ENCODE measurements at places on chromosomes 3 and 15. TPM values are rescaled to one million over a fixed set of nuclear protein-coding genes. Genes with fewer than 3 reads are reported as not detected.

DNA sequence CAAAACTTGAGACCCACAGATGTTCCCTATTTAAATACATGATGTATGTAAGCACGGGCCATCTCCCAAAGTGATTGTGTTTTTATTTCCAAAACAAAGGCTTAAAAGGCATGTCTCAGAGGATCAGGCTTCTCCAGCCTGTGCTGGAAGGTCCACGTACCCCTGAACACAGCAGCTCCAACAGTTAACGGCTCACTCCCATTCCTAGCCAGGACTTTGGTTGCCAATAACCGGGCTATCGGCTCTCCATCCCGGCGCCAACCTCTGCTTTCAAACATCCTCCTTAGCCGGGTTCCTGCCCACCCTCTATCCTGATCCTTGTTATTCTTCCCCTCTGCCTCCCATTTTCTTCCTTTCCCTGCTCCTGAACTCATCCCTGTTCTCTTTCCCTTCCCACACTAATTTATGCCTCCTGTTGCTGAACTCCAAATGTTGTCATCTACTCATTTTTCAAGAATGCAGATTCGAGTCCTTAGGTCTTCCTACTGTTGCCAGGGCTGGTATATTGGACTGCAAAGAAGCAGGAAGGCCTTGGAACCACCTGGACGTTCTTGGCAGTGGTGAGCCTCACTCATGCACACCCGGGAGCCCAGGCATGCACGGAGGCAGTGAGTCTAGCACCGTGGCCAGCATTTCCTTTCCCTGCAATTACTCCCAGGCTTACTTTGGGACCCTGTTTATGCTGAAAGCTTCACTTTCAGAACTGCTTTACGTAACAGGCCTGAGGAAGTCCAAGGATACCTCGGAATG lies 128.4 kb upstream of the RAD18 start:
- H3K4me1 ChIP-seq = no peaks in the 10 kb centered on the region
- H3K27me3 ChIP-seq = peaks cover 9% of the 10 kb centered on the region
- no peak for DNase-seq

GRCh38 chr15:25510146-25510545 lies 71.3 kb upstream of the UBE3A start:
- H3K27me3 ChIP-seq = no peaks in the 10 kb centered on the region
- H3K4me3 ChIP-seq = no peak overlapping the region

DNA sequence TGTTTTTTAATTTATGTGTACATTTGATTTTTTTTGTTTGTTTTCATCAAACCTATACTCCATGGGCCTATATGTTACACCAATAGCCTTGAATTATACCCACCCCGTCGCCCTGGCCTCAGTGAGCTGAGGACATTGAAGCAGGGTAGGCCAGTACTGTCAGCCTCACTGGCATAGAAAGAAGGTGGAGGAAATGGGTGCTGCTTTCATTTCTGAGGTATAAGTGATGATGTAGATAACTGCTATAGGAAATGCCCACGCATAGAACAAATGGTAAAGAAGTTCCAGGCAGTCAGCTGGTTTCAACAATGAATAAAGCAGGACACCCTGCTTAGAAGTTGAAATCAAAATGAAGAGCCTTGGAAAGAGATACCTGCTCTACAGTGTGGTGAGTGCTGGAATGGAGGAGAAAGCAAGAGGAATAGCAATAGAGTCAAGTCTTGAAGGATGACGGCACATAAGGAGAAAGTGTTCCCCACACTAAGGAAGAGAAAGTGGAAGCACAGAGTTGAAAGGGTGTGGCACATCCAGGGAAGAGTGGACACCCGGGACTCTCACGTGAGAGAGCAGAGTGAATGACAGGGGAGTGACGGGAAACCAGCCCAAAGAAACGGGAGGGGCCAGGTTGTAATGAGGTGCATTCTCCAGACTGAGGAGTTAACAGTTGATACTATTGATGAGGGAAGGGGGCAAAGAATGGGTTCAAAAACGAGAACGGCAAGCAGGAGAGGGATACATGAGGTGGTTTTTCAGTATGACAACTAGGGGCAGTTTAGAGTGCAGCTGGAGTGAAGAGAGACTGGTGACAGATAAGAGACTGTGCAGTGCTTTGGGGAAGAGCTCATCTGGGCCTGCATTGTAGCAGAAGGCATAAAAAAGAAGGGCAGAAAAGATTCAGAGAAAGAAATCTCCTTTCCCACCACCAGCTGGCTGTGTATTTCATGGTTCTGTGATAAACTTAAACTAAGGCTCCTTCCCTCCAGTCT lies 70.5 kb downstream of the KLHL25 start:
- H3K36me3 ChIP-seq = no peaks in the 10 kb centered on the region
- H3K27ac ChIP-seq = no peak overlapping the region
- DNase-seq = no peak
- no peak overlapping the region for H3K4me3 ChIP-seq
- H3K4me1 ChIP-seq = no peaks in the 10 kb centered on the region
- H3K27me3 ChIP-seq = no peaks in the 10 kb centered on the region

DNA sequence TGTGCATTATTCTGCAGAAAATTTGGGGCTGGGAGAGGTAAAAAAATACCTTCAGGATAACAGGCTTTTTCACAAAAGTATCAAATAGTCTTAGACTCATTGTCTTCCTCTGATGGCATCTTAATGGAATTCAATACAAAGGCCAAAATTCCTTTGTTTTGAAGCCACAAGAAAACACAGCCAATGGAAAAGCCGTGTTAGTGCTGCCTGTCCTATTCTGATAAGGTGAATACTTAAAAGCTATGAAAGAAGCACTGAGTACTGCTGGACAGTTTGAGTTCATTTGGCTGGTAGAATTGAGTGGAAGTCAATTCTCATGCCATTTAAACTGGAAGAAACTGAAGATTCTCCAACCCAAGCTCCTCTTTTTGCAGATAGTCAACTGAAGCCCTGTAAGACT lies 395.3 kb upstream of the TPRG1 start:
- H3K4me1 ChIP-seq = no peaks in the 10 kb centered on the region
- no peak overlapping the region for H3K27ac ChIP-seq
- H3K36me3 ChIP-seq = no peaks in the 10 kb centered on the region
- no peak for DNase-seq
- H3K27me3 ChIP-seq = no peaks in the 10 kb centered on the region

GRCh38 chr15:42042602-42043400 lies 22.0 kb upstream of the PLA2G4E start:
- DNase-seq = no peak
- no peak overlapping the region for H3K27ac ChIP-seq
- peaks cover 43% of the 10 kb centered on the region for H3K27me3 ChIP-seq
- H3K36me3 ChIP-seq = no peaks in the 10 kb centered on the region
- H3K4me3 ChIP-seq = no peak overlapping the region
- H3K4me1 ChIP-seq = peaks cover 7% of the 10 kb centered on the region

ZNF80 gene
- not detected for total RNA-seq

- H3K4me1 ChIP-seq = no peaks in the 10 kb centered on the region
- no peaks in the 10 kb centered on the region for H3K27me3 ChIP-seq
- H3K4me3 ChIP-seq = no peak overlapping the region
- no peaks in the 10 kb centered on the region for H3K36me3 ChIP-seq
Measured at GRCh38 chr3:98564282-98565005, 29.0 kb downstream of the CPOX start.

GRCh38 chr3:183959214-183959613 lies 58.5 kb downstream of the ABCC5 start:
- no peaks in the 10 kb centered on the region for H3K4me1 ChIP-seq
- H3K36me3 ChIP-seq = peaks cover 89% of the 10 kb centered on the region
- DNase-seq = peak; percentile 23
- H3K4me3 ChIP-seq = no peak overlapping the region
- H3K27ac ChIP-seq = peak overlapping the region; percentile 5
- no peaks in the 10 kb centered on the region for H3K27me3 ChIP-seq

- H3K4me3 ChIP-seq = no peak overlapping the region
- H3K4me1 ChIP-seq = peaks cover 5% of the 10 kb centered on the region
- no peaks in the 10 kb centered on the region for H3K27me3 ChIP-seq
- no peaks in the 10 kb centered on the region for H3K36me3 ChIP-seq
- H3K27ac ChIP-seq = no peak overlapping the region
- no peak for DNase-seq
Measured at GRCh38 chr3:143209715-143210059, 90.1 kb downstream of the CHST2 start.

DNA sequence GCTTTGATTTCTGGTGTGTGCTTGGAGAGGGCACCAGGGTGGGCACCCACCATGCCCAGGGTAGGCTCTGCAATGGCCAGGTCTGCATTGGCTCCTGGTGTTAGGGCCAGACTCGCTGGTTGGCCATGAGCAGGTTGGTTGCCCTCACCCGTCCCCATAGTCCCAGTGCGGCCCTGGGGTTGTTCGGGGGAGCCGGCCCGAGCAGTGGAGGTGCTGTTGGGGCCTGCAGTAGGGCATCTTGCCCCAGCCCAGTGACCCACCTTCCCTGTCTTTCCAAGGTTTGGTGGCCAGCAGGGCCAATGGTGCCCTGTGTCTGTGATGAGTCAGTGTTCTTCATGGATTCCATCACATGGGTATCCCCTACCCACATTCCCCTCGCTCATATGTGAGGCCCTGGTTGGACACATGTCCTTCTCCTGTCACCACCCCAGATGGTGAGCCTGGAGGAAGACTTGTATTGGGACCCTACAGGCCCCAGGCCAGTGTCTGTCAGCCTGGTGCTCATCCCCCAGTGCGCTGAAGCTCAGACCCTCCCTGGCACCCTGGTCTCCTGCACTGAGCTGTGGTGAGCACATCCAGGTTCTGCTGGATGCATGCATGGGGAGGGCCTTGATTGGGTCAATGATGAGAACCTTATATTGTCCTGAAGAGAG lies 190.1 kb downstream of the UBE3A start:
- H3K27ac ChIP-seq = no peak overlapping the region
- no peak for DNase-seq
- H3K36me3 ChIP-seq = no peaks in the 10 kb centered on the region
- H3K27me3 ChIP-seq = no peaks in the 10 kb centered on the region
- H3K4me3 ChIP-seq = no peak overlapping the region

DNA sequence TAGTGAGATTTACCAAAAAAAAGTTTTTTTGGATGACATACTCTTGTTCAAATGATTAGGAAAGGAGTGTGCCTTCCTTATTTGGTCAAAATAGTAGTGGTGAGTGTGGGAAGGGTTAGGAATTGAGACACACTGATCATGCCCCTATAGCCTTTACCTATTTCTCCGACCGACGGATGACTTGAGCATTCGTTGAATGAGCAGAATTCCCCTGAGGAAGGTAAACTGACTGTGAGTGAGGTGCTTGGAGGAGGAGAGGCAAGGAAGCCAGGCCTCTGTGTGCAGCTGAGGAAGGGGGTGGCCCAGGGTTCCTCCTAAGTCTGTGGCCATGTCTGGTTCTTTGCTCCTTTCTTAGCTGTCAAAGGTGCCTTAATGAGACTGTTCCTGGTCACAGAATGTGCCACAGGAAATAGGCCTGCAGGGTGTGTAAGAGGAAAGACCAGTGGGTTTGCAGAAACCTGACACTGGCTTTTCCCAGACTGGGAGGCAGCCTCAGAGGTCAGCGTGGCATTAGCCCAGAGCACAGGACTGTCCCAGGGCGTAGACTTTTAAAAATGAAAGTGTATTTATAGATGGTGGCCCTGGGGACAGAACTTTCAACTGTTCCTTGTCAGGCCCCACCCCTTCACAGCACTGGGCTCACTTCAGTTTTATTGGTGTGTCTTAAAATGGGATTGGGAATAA lies 307.7 kb upstream of the C2CD4B start:
- no peak overlapping the region for H3K4me3 ChIP-seq
- no peak for DNase-seq

- no peaks in the 10 kb centered on the region for H3K27me3 ChIP-seq
- DNase-seq = peak; percentile 69
- H3K27ac ChIP-seq = no peak overlapping the region
- peaks cover 3% of the 10 kb centered on the region for H3K36me3 ChIP-seq
- no peak overlapping the region for H3K4me3 ChIP-seq
- peaks cover 16% of the 10 kb centered on the region for H3K4me1 ChIP-seq
Measured at GRCh38 chr15:63288778-63289378, 11.5 kb downstream of the APH1B start.

NR1I2 gene
- total RNA-seq = 0.18 TPM

DOCK3 gene
- 0.02 TPM for total RNA-seq

DNA sequence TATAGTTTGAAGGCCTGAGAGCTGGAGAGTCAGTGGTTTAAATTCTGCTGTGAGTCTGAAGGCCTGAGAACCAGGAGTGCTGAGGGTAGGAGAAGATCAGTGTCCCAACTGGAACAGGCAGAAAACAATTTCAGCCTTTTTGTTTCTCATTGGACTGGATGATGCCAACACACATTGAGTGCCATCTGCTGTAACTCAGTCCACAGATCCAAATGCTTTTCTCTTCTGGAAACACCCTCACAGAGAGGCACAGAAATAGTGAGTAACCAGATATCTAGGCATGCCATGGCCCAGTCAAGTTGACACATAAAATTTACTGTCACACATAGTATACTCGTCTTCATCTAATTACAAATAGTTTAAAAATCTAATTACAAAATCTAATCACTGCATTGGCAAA lies 100.8 kb downstream of the NEO1 start:
- no peak overlapping the region for H3K4me3 ChIP-seq
- no peak overlapping the region for H3K27ac ChIP-seq
- H3K27me3 ChIP-seq = no peaks in the 10 kb centered on the region
- H3K4me1 ChIP-seq = no peaks in the 10 kb centered on the region
- H3K36me3 ChIP-seq = no peaks in the 10 kb centered on the region

GOLGA8M gene
- total RNA-seq = not detected

PRR23E gene
- not detected for total RNA-seq

ALDH1L1 gene
- total RNA-seq = 1.5 TPM

- no peak overlapping the region for H3K4me3 ChIP-seq
- peaks cover 11% of the 10 kb centered on the region for H3K27me3 ChIP-seq
- no peaks in the 10 kb centered on the region for H3K4me1 ChIP-seq
- no peaks in the 10 kb centered on the region for H3K36me3 ChIP-seq
- H3K27ac ChIP-seq = no peak overlapping the region
Measured at GRCh38 chr3:156071031-156071430, 49.3 kb upstream of the KCNAB1 start.

DNA sequence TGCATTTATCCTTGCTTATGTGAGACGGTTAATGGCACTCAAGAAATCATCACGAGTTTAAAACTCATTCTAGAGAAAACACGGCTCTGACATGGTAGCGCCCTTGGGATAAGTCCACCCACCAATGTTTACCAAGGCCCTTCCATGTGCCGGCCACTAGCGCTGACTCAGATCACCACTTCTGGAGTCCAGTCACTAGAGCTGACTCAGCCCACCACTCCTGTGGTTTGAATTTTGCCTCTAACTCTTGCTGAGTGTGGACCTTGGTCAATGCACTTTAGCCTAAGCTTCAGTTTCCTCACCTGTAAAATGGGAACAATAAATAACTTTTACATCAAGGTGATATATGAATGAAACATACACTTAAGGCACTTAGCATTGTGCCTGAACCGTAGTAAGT lies 358.4 kb upstream of the PROK2 start:
- peaks cover 5% of the 10 kb centered on the region for H3K4me1 ChIP-seq
- peak; percentile 59 for DNase-seq
- no peaks in the 10 kb centered on the region for H3K27me3 ChIP-seq
- peak overlapping the region; percentile 44 for H3K27ac ChIP-seq
- H3K36me3 ChIP-seq = no peaks in the 10 kb centered on the region

DNA sequence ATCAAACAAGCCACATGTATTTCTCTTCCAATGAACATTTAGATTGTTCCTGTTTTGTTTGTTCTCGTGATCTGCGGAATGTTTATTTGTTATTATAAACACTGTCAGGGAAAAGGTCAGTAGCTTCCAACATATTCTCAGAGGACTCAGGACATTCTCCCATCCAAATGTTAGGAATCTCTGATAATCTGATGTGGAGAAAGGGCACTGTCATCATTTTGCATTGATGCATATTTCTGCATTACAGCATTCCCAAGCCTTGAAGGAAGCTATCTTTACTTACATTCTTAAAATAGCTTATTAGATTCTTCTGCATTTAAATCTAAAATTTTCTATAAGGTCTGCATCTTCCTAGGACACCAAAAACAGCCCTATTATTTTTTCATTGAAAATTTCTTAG lies 10.3 kb downstream of the MYO1E start:
- no peak overlapping the region for H3K4me3 ChIP-seq
- no peaks in the 10 kb centered on the region for H3K4me1 ChIP-seq
- peaks cover 7% of the 10 kb centered on the region for H3K27me3 ChIP-seq
- no peaks in the 10 kb centered on the region for H3K36me3 ChIP-seq
- no peak for DNase-seq
